ENCODE measurements at places on chromosomes 5 and 9.

GRCh38 chr5:154786414-154786813, 31.2 kb downstream of the LARP1 start:
- no peak for DNase-seq

DNA sequence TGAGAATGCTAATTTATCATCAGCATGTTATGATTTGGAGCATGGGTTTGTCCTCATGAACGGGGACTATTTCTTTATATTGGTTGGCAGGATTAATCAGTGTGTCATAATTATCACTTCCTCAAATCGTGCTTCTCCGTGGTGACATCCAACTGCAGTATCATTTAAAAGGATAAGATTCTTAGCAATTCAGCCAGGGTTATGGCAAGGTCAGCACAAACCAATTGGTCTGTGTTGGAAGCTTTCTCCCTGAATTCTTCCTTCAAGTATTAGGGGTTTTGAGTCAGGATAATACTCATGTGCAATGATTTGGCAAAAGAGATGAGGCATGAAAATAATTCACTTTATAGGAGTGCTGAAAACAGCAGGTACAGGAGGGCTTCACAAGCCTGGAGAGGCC, 5.5 kb upstream of the CAMLG start:
- no peak for DNase-seq

DNA sequence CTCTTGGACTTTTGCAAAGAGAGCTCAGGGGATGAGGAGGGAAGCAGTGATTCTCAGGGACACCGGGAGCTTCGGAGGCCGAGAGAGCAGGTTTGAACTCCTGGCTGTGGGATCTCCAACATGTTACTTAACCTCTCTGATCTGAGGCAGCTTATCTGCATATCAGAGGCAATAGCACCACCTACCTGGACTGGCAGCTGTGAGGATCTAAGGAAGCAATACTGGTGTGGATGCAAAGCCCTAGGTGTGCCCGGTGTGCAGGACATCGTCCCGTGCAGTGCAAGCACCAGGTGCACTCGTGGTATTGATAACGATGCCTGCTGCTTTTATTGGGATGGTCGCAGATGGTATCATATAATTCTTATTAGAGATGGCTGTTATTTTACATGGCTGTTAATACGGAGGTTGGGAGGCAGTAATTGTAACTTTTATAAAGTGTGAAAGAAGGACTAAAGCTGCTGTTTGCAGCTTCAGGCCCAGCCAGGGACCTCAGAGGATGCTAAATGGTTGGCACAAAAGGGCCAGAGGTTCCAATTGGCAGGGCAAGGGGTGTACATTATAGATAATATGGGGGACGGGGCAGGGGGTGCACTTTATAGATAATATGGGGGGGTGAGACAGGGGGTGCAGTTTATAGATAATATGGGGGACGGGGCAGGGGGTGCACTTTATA, 14.9 kb downstream of the COL5A1 start:
- no peak for DNase-seq

GRCh38 chr5:125056671-125057485, 310.4 kb upstream of the ZNF608 start:
- no peak for DNase-seq

DNA sequence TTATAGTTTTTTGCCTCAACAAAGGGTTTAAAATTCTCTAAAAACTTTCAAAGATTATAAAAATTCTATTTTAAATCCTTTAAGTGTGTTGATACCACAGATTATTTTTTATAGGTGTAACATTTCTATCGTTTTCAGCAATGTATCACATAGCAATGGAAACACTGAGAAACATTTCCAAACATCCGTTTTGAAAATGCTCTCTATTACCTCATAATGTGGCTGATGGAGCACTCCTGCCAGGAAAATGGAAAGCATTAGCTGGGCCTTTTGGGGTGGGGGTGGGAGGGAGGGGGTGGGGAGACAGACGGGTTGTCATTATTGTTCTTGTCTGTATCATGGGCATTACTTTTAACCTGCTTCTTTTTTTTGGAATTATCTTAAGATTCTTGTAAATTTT, 516.5 kb downstream of the ACTL7B start:
- DNase-seq, result no peak

DNA sequence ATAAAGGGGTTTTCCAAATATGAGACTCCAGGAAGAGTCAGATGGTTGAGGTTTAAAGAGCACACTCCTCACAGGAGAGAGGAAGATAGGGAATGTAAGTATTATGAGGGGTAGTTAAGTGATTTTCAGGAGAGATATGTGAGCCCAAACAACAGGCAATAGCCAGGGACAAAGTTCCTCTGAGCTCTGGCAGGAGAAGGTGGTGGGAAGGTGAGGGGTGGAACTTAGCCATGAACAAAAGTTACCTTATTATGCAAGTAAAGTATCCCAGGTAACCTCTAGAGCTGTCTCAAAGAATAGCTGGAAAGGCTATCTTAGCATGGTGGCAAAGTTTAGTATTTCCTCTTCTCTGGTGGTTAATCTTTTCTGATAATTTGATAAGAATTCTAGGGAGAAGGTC, 450.5 kb upstream of the PTPRD start:
- DNase-seq, result no peak

DNA sequence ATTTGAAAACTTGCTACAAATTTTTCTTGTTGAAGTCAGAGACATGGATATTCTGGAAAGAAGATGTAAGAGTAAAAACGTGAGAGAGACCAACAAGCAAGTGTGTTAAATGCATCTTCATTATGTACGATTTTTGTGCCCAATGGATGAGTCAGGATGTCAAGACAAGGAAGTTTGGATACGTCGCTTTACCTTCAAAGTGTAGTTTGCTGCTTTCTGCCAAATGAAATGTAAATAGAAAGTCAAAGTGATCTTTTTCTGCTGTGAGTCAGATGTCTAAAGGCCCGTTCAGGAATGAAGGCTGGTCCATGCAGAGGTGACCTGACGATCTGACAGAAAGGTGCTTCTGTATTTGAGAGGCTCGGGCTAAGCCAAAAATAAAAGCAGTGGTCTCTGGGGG, 273.1 kb upstream of the PIK3R1 start:
- no peak for DNase-seq

DNA sequence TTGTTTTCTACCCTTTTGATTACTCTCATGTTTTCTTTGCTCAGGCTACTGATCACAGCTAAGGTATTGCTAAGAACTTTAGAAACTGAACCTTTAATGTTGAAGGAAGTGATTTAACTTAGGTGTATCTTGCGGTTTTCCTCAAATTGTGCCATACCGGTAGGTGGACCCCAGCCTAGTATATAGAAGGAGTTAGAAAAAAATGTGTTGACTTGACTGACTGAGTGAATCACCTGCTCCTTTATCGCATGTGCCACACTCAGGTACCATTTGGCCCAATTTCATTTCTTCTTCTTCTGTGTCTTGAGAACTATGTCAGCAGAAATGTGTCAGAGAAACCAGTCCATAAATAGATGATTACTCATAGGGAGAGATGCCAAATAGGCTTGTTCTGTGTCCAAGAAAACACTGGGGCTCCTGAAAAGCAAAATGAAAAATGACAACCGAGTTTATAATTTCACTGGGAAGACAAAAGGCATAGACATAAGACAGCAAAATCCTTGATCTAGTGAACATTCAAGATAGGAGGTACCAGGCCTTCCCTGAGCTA, 19.4 kb downstream of the PLPPR1 start:
- no peak for DNase-seq

- no peak for DNase-seq
Observed at GRCh38 chr9:136243631-136244030, 2.0 kb downstream of the QSOX2 start.

GRCh38 chr9:131697908-131698617, 41.8 kb downstream of the RAPGEF1 start:
- no peak for DNase-seq

DNA sequence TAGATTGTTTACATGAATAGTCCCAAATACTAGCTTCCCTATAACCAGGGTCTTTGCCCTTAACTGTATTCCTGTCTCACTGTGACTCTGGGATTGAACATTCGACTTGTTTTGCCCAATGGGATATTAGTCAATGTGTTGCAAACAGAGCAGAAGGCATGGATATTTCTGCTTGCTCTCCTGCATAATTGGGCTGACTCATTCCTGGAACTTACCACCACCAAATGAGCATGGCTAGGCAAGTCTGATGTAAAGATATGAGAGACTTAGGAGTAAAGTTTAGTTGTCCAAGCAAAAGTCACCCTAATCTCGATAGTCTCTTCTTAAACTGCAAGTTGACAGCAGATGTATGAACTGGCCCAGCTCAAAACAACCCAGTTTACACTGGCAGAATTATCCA, 273.5 kb upstream of the CCNG1 start:
- no peak for DNase-seq

DNA sequence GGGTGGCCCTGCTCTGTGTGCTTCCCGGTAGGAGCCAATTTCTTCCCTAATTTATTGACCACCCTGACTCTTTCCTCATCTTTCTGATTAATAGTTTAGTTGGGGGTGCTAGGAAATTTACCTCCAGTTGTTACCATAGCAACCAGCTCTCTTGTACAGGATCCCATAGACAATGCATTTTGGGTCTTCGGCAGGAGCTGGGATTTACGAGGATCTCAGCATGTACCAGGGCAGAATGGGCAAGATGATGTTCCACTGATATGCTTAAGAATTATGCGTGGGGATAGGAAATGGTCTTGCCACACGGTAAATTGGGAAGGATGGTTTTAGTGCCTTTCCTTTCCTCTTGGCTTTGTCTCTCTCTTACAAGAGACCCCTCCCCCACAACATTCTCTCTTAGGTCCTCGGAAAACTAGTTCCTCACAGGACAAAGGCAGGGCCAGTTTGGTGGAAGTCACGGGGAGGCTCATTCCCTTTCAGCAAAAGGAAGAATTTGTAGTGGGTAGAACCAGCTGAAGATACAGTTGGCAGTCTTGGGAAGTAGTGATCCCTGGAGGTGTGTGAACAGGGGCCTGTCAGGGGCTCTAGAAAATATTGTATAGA, 133.4 kb upstream of the SHB start:
- DNase-seq, result no peak

GRCh38 chr9:119902611-119903010, 533.4 kb upstream of the BRINP1 start:
- DNase-seq, result no peak

- DNase-seq, result no peak
Observed at GRCh38 chr9:93818827-93819472, 136.2 kb downstream of the BARX1 start.

DNA sequence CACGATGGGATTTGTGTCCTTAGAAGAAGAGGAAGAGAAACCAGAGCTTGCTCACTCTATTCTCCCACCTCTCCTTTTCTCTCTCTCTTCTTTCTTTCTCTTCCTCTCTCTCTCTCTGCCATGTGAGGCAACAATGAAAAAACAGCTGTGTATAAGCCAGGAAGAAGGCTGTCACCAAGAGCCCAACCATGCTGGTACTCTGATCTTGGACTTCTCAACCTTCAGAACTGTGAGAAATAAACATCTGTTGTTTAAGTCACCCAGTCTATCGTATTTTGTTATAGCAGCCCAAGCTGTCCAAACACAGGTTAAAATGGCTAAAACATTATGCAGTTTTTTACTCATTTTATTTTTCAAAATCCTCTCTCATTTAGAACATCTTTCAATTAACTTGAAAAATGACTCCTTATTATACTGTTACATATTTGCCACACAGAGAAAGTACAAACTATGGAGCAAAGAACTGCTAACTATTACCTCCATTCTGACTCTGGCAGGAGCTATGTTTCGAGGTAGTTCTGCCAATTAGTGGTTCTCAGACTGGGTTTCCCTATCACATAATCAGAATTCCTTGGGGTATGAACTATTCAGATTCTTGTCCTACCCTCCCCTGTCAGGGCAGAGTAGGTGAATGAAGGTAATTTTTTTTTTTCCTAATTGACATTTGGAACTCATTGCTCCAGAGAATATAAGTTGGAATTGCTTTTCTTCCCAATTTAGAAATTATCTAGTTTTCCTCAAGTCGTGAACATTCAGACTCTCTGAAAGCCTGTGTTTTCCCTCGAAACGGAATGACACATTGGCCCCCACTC, 434.6 kb downstream of the ENC1 start:
- no peak for DNase-seq

DNA sequence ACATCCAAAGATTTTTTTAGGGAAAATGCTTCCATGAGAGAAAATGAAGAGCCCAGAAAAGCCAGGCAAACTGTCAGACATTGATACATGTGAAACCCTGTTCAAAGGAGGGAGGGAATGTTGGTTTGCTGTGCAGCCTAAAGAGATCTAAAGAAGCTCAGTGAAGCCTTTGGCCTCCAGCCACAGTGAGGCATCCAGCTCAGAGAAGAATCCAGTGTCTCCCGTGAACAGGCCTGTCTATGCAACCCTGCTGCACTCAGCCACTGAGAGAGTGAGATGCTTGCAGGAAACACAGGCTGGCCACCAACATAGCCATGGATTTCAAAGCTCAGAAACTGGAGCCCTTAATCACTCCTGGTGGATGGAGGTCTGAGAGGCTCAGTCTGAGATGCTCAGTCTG, 171.4 kb upstream of the PLCXD3 start:
- DNase-seq, result no peak

- no peak for DNase-seq
Observed at GRCh38 chr9:14706530-14707140, 13.4 kb upstream of the ZDHHC21 start.

GRCh38 chr9:106503759-106504158, 359.2 kb upstream of the ZNF462 start:
- DNase-seq, result no peak

- no peak for DNase-seq
Observed at GRCh38 chr9:90095682-90096081, 490.9 kb downstream of the GADD45G start.

- no peak for DNase-seq
Observed at GRCh38 chr5:139982975-139983240, 60.2 kb downstream of the NRG2 start.

- no peak for DNase-seq
Observed at GRCh38 chr9:93634311-93635185, 58.2 kb downstream of the PHF2 start.

DNA sequence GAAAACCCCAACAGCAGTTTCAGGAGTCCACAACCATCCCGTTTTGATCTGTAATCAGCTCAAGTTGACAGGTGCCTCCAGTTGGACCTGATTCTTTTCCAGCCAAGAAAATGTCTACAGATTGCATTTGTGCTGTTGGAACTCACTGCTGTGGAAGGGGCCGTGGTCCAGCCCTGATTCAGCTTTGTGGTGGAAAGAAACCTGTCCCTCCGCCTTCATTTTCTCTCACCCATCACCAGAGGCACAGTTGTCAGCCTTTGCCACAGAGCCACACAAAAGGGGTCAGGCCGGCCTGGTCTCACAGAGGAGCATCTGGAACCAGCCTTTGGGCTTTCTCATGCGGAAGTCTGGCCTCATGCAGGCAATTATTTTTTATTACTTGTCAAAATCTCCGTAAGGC, 483.6 kb downstream of the GADD45G start:
- DNase-seq, result no peak

DNA sequence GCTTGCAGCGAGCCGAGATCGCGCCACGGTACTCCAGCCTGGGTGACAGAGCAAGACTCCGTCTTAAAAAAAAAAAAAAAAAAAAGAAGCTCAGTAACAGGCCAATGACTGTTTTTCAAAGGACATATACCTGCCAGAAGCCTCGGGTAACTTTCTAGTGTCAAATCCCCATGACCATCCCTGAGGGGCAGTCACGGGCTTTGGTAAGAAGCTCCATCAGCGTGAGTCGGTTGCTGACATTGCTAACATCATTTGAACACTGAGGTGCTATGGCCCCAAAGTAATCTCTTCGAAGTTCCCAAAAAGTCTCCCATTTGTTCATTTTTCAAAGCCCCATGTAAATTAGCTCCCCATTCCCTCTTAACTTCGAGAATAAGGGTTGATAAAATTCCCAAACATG, 11.6 kb downstream of the NAIP start:
- no peak for DNase-seq

Data from breast epithelium (tissue), 4 donors.